ENCODE measurements at places on chromosomes 5 and 9.

GRCh38 chr5:98698359-98698758 lies 75.1 kb upstream of the RGMB start:
- DNase-seq, result no peak

GRCh38 chr5:79837761-79838551 lies 148.3 kb downstream of the CMYA5 start:
- no peak for DNase-seq

DNA sequence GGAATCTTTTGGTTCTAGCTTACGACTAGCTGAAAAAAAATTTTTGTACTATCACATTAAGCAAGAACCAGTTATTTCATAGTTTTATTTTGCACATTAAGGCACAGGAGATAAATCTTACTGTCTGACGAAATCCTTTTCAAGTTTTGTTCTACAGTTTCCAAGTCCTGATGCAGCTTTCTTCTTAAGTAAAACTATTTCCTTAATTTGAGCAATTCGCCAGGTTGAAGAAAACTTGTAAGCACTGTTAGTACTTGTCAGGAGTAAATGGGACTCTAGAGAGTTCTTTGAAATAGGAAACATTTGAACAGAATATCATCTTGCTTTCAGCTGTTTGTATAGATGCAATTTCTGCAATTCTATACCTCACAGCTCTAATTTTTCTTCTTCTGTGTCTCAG lies 318.8 kb upstream of the ELAVL2 start:
- no peak for DNase-seq

DNA sequence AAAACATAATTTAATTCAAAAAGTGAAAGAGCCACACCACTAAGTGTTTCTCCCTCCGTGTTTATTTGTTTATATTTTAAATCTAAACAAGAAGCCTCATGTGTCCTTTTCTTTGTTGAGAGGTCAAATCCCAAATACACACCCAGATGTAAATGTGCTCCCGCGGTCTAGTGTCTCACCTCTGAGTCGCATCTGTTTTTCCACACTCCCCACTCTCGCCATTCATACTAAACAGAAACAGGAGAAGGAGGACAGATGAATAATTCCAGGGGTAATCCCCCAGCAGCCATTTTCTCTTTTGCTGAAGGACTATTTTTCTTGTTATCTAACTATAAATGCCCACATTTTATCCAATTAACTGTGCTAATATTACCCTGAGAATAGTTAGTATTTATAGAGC lies 361.6 kb upstream of the RIOK2 start:
- DNase-seq, result no peak

DNA sequence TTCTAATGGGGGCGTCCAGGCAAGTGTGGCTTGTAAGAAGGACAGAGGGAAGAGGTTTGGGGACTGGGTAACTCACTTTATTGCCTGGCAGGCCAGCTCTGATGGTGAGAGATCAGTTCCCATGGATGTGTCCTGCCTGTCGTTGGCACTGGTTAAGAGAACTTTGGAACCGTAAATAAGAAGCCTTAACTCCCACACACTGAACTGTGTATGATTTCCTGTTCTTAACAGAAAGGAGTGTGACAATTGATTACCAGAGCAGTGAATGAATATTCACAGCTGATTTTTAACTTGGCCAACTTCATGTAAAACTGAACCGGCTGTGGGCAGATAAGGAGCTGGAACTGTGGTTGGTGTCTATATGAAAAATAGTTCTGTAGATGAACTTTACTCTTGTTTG lies 63.2 kb downstream of the MEGF10 start:
- DNase-seq, result no peak

GRCh38 chr5:1884678-1885403 lies 2.1 kb upstream of the IRX4 start:
- no peak for DNase-seq

GRCh38 chr5:174567506-174568141 lies 156.8 kb upstream of the MSX2 start:
- DNase-seq, result no peak
